ENCODE measurements at places on chromosomes 3 and 15.

DNA sequence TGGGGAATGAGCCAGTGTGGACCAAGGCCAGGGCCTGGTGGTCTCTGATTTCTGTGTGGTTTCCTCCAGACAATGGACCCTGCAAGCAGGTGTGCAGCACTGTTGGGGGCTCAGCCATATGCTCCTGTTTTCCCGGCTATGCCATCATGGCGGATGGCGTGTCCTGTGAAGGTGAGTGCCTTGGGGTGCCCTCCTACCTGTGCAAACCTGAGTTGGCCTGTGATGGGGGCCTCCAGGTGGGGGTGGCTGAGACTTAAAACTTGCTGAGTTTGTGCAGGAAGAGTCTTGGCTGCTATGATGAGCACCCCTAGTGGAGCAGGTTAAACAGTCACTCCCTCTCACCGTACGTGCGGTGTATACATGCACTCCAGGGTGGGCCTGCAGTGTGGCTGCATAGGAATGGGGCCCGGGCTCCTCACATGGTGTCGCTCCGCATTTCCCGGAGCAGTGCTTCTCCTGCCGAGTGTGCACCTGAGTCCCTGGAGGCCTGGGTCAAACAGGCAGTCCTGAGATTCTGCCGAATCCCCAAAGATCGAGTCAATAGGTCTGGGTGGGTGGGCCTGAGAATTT lies 70.8 kb downstream of the FBLN2 start:
- no peak for DNase-seq

- DNase-seq = no peak
Measured at GRCh38 chr15:77120576-77120975, 49.7 kb upstream of the TSPAN3 start.

GRCh38 chr3:158809642-158810041 lies 7.8 kb downstream of the MFSD1 start:
- no peak for DNase-seq

GRCh38 chr15:52689562-52689961 lies 10.4 kb upstream of the ATOSA start:
- no peak for DNase-seq

DNA sequence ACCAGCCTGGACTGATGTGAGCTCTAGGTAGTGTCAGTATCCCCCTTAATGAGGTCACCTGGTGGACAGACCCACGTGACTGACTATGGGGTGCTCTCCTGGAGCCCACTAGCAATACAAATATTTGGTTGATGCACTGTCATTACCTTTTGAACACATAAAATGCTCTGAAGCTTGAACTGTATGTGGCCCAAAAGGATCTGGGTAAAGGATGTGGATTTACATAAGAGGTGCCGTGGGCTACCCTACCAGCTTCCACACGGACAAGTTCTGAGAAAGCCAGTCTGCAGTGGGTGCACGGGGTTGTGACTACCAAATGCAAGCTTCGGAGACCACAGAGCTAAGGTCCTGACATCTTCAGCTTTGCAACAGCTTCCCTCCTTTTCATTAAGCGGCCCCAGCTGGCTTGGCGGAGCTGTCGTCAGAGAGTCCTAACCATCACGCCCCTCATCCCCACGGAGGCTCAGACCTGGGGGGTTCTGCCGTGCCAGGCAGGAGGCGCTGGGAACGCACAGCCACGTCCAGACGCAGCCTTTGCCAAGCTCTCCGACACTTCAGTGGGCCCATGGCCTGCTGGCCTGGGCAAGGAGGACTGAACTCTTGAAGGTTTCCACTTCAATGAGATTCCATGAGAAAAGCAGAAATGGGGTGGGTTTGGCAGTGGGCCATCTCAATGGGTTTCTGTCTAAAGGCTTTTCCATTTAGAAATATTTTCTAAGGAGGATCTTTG lies 228.3 kb downstream of the ADAMTS17 start:
- no peak for DNase-seq

- DNase-seq = no peak
Measured at GRCh38 chr15:42387603-42388002, 28.3 kb downstream of the CAPN3 start.

DNA sequence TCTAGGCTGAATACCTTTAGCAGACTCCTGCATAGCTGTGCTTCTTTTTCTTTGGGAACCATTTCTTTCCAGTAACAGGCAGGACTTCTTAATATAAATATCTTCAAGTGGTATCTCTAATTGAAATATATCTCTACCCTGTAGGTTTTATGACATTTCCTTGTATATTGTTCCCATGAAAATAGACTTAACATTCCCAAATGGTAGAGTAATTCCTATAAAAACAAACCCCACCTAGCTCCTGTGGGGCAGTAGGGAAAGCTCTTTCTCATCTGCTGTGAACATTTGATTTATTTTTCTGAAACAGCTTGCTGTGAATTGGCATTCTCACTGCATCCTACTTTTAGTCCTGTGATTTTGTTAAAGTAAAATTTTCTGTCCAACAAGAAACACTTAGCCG lies 20.8 kb downstream of the SELENOT start:
- DNase-seq = no peak

DNA sequence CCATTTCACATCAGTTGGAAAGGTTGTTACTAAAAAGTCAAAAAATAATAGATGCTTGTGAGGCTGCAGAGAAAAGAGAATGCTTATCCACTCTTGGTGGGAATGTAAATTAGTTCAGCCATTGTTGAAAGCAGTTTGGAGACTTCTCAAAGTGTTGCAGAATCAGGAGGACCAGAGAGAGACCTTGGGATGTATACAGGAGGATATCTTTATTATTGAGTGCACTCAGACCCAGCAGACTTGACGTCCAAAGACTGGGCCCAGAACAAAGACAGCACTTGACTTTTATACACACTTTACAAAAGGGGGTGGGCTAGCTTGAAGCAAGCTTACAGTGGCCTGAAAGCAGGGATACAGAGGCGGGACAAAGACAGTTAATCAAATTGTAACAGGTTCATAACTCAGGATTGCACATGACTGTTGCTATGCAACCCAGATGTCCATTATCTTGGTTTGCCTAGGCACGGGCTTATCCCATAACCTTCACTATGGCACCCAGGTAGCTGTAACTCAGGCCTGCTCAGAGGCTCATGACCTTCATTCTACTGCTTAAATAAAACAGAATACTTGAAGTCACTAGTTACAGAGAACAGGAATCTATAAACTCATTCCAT lies 127.7 kb downstream of the SPATA16 start:
- DNase-seq = no peak

GRCh38 chr3:15102256-15102655 lies 3.3 kb upstream of the RBSN start:
- no peak for DNase-seq

DNA sequence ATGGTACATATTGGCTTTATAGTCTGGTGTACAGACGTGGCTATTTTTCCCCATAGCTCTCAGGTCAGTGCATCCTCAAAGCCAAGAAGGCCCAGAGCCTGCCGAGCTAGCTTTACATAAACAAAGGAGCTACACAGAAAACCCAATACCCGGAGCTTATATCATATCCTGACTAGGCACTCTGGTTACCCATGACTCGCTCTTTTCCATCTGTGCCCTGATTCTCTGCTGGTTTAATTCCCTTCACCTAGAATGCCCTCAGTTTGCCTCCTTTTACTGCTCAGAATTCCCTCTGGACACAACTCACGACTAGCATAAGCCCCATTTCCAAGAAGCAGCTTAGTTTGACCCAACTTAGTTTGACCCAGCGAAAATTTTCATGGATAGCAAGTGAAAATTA lies 110.8 kb downstream of the TIGIT start:
- DNase-seq = no peak

Measured in stimulated activated CD4-positive, alpha-beta T cell treated with anti-CD3 and anti-CD28 coated beads, Interleukin-1b, Interleukin-23, amount 100 ng/mL, for 24 hours (primary cell).